ENCODE measurements at places on chromosomes 2 and 18. TPM values are rescaled to one million over a fixed set of nuclear protein-coding genes. Genes with fewer than 3 reads are reported as not detected.

Gene PID1
- 0.53 TPM for total RNA-seq

Gene FOSL2
- 58.7 TPM for total RNA-seq

Gene EFEMP1
- 1,504 TPM for total RNA-seq

Gene NYAP2
- not detected for total RNA-seq

Gene ADD2
- total RNA-seq = 15.4 TPM

Gene CLASP1
- total RNA-seq = 38.6 TPM

Gene LRRTM4
- not detected for total RNA-seq

Gene HNMT
- 5.5 TPM for total RNA-seq

Gene TANC1
- total RNA-seq = 69.5 TPM

Gene PUM2
- 13.2 TPM for total RNA-seq

Gene PLEK
- not detected for total RNA-seq

Gene PHOSPHO2
- total RNA-seq = 2.3 TPM

Gene TMBIM1
- 128 TPM for total RNA-seq

Gene SDC1
- total RNA-seq = 1.4 TPM

Gene KIF5C
- 0.25 TPM for total RNA-seq

Gene CPO
- not detected for total RNA-seq

Gene CREG2
- 0.27 TPM for total RNA-seq

Gene SPP2
- not detected for total RNA-seq

Gene IL1R2
- not detected for total RNA-seq

Gene HOXD12
- total RNA-seq = not detected

Gene POTEC
- total RNA-seq = not detected

Gene ELOA2
- not detected for total RNA-seq

Gene FHOD3
- not detected for total RNA-seq

Gene SCN2A
- under 0.01 TPM for total RNA-seq

Gene PSMA8
- not detected for total RNA-seq

Gene RPL37A
- total RNA-seq = 1,616 TPM

Gene MATN3
- 4.0 TPM for total RNA-seq

Gene RNF138
- total RNA-seq = 33.9 TPM

Gene SOCS6
- 12.4 TPM for total RNA-seq
